ENCODE measurements at places on chromosomes 16 and 17.

DNA sequence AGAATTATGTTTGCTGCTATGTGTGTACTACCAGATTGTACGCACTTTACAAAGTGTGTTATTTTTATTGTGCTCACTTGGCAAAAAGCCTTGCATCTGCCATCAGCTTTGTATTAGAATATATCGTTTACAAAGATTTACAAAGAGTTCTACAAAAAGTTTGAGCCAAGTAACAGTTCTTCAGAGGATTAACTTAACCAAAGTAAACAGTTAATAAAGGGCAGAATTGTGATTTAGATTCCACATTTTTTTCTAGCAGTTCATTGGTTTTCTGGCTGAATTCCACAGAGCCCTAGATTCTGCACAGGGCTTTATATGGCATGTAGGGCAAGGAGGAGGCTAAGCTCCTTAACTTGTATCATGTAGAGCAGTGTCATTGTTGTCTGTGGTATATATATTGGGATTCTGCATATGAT lies 29.4 kb downstream of the UTP18 start:
- no peak for DNase-seq

GRCh38 chr16:18834864-18835263 lies 33.5 kb upstream of the ARL6IP1 start:
- DNase-seq, result no peak

GRCh38 chr17:9057310-9057709 lies 36.0 kb downstream of the NTN1 start:
- DNase-seq, result no peak

- DNase-seq, result no peak
These were observed 3.5 kb upstream of the C16orf95 start for GRCh38 chr16:87320510-87321227.

Measured in activated CD4-positive, alpha-beta T cell treated with anti-CD3 and anti-CD28 coated beads for 24 hours (primary cell).